ENCODE measurements at places on chromosomes 7 and 10.

- no peak for DNase-seq
These were observed 224.7 kb downstream of the GRID1 start for GRCh38 chr10:86141896-86142295.

DNA sequence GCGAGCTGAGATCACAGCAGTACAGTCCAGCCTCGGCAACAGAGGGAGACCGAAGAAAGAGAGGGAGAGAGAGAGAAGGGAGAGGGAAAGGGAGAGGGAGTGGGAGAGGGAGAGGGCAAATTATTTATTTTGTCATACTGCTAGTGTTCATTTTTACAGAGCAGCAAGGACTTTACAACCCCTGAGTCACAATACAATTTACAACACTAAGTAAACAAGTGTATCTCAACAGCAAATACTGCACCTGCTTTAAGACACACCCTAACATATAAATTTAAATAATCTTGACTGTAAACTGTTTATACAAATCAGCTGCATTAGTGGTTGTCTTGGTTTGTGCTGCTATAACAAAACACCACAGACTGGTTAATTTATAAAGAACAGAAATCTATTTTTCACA lies 27.2 kb downstream of the HTR5A start:
- no peak for DNase-seq

- DNase-seq, result peak; percentile 44
These were observed 2.5 kb downstream of the HMX2 start for GRCh38 chr10:123150271-123150985.

GRCh38 chr7:90111-91063 lies 102.0 kb upstream of the FAM20C start:
- DNase-seq, result no peak

- no peak for DNase-seq
These were observed 79.5 kb downstream of the PARP12 start for GRCh38 chr7:139982927-139983920.

- no peak for DNase-seq
These were observed 160.6 kb downstream of the FGFR2 start for GRCh38 chr10:121437596-121437995.

- DNase-seq, result no peak
These were observed 601 bp downstream of the ADAM8 start for GRCh38 chr10:133276100-133276434.

- no peak for DNase-seq
These were observed 187.7 kb downstream of the GFRA1 start for GRCh38 chr10:116085323-116085722.

- DNase-seq, result no peak
These were observed 444.4 kb upstream of the CHRM2 start for GRCh38 chr7:136424058-136424457.

GRCh38 chr7:50486512-50486911 lies 36.4 kb upstream of the FIGNL1 start:
- no peak for DNase-seq

- DNase-seq, result no peak
These were observed 211.4 kb downstream of the HERPUD2 start for GRCh38 chr7:35483568-35483967.
